GM03348 (cell line): ENCODE measurements at places on chromosomes 5 and 9.

- DNase-seq: no peak
Measured at GRCh38 chr9:95552814-95553546, 36.2 kb upstream of the PTCH1 start.

DNA sequence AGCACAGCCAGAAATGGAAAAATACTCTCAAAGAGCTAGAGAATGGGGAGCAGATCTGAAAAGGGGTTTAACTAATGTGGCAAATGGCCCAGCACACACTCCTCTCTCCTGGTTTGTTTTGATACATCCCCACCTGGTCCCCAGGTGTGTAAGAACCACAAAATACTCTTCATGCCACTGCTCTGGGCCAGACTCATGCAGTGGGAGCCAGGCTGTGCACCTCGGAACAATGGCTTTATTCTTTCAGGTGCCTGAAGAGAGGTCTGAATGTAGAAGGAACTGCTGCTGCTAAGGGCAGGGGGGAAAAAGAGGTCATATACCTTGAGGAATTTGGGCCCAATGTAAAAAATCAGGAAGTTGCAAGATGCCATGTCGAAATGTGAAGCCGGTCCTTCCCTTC, 123.9 kb upstream of the ADAMTSL1 start:
- no peak for DNase-seq

DNA sequence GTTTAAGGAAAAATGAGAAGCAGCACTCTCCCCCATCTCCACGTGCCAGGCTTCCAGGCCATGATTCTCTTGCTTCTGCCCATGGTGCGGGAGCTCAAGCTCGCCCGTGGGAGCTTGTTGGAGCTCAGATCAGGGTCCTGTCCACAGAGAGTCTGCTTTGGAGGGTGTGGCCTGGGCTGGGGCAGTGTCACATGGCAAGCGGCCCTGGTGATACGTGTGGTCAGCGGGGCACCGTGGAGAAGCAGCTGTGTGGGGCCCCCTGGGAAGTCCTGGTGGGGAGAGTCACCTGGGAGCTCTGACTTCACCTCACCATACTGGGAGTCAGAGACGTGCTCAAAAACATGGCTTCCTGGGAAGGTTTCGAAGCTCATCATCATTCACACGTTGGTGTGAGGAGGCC, 275.3 kb downstream of the GADD45G start:
- no peak for DNase-seq

- DNase-seq: no peak
Measured at GRCh38 chr5:55096861-55097260, 5.6 kb upstream of the GZMA start.

- DNase-seq: no peak
Measured at GRCh38 chr5:157273131-157273556, 7.2 kb downstream of the CYFIP2 start.

GRCh38 chr9:128099932-128100491, 27.5 kb downstream of the PTGES2 start:
- DNase-seq: no peak

- no peak for DNase-seq
Measured at GRCh38 chr5:41508696-41509398, 1.6 kb downstream of the PLCXD3 start.

DNA sequence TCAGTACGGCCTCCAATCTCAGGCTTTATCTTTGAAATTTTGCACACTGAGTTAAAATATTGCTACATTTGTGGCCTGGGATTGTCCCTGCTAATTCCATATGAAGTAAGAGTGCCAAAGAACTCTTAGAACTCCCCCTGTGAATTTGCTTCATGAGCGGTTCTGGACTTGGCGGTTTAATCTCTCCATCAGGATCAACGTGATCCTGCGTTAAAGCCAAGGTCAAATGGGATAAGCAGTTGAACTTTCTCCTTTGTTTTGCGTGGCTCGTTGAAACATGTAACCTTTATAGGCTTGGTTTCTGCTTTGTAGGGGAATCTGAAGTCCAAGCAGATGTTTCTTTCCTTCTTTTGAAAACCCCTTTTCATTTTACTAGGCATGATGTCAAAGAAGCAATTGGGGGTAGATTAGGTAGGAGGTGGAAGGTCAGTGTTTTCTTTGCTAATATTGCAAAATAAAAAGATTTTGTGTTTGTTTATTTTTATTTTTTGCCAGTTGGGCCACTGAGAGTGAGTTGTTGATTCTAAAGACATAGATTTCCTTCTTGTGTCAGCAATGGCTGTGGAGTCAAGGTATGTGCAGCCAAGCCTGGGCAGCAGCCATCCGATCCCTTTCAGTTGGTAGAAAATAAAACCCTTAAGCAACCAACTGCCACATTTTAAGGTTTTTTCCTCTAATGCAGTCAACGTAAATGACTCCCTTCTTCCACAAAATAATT, 390.8 kb downstream of the NNT start:
- no peak for DNase-seq

- no peak for DNase-seq
Measured at GRCh38 chr9:134028076-134028475, 2.8 kb downstream of the BRD3OS start.

- no peak for DNase-seq
Measured at GRCh38 chr9:90801241-90801972, at the start of gene SYK. Gene SYK (plus strand): TSS chr9:90801819. CDS start chr9:90843899, 42,080 bp downstream.

GRCh38 chr5:128304791-128305190, 221.2 kb downstream of the SLC12A2 start:
- no peak for DNase-seq

- DNase-seq: no peak
Measured at GRCh38 chr5:152089644-152090043, 165.0 kb upstream of the GLRA1 start.

GRCh38 chr5:147750065-147750464, 32.5 kb downstream of the JAKMIP2 start:
- no peak for DNase-seq

DNA sequence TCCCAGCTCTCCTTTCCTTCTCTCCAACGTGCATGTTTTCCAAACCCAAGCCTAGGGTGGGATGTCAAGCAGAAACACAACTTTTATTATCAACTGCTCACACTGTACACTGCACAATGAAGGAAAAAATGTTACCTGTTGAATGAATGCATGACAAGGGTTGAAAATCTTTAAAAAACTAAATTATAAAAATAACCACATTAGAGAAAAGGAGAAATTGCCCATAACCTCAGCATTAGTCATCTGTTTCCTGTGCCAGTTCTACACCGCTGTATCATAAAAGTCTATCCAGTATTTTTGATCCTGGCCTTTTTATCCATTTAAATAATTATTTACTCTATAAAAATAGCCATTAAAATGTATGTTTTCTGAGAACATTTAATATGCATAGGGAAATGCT, 101.1 kb downstream of the APBA1 start:
- DNase-seq: no peak

GRCh38 chr5:132420706-132421272, 51.3 kb downstream of the SLC22A5 start:
- DNase-seq: no peak

DNA sequence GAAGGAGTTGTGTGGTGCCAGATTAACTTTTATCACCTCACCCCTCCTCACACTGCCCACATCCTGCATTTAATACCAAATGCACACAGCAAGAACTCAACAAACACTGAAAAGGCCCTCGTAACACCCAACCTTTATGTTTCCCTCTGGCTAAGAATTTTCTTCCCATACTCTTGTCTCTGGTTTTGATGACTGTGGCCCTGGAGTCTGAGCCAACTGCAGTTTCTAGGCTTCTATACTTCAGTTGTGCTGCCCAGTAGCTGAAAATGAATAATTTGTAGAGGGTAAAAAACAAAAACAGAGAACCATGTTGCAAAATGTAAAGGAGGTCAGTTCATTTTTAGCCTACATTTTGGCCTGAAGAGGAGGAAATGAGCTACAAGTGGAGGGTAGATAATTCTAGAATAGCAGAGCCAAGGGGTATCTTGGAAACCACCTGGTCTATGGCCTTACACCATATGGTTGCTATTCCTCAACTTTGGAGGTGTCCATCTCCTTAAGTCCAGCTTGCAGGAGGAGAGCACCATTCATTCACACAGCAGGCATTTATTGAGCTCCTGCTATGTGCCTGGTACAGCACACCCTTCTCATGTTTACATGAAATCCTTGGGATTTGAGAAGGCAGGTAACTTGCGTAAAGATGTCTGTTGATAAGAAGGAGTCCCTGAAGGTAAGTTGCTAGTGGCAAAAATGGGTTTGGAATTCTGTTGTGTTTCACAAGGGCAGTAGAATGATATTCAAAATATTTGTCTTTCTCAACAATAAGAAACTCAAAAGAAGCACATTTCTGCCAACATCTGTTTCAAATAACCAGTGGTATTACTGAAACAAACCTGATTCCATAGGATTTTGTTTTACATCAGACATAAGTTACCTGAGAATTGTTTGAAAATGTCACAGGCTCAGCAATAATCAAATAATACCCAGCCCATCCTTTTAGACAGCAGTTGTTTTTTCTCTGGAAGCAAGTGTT, 83.8 kb upstream of the TNFAIP8 start:
- no peak for DNase-seq

- no peak for DNase-seq
Measured at GRCh38 chr9:133989625-133990365, 2.3 kb downstream of the VAV2 start.

- DNase-seq: peak; percentile 75
Measured at GRCh38 chr9:115157245-115157674, 39.3 kb upstream of the TNC start.

- DNase-seq: peak; percentile 65
Measured at GRCh38 chr9:113963017-113963620, 87.0 kb downstream of the ZNF618 start.

DNA sequence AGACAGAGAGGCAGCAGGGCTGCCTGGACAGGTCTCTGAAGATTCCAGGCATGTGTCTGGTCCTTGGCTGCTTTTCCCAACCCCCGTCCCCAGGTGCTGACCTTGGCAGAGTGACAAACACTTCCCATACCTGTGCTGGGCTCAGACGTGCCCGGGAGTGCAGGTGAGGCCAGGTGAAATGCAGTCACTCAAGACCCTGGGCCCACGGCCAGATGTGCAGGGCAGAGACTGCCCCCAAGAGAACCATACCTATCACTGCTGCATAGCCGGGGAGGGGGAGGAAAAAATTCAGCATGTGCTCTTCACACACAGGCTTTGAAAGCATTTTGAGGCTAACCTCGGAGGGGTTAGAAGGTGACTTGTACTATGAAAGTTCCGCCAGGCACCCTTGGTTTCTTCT, 22.6 kb downstream of the CCNJL start:
- no peak for DNase-seq

- DNase-seq: no peak
Measured at GRCh38 chr9:8052991-8053390, 253.4 kb upstream of the DMAC1 start.

DNA sequence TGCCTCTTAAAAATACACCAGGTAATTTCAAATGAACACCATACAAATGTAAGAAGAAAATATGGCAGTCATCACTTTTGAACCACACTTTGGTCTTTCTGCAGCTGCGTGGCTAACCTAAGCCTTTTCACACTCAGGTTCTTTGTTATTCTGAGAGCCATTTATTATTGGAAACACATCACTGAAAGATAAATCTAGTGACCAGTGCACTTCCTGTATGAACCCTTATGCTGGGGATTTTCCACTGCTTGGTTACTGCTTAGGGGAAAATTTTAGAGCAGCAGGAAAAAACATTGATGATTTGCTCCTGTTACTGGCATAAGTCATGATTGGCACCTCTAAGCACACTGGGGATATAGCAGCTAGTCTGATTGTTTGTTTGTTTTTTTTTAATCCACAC, 58.6 kb upstream of the RANBP3L start:
- DNase-seq: no peak
